IgD-negative memory B cell (primary cell): ENCODE measurements at places on chromosomes 4 and X. TPM values are rescaled to one million over a fixed set of nuclear protein-coding genes. Genes with fewer than 3 reads are reported as not detected.

The LONRF3 gene
- polyA plus RNA-seq = not detected

The NOX1 gene
- not detected for polyA plus RNA-seq

The CWH43 gene
- polyA plus RNA-seq = not detected

The C4orf51 gene
- not detected for polyA plus RNA-seq

The FAT4 gene
- polyA plus RNA-seq = not detected

The TMEM255A gene
- 0.33 TPM for polyA plus RNA-seq

The ATP7A gene
- polyA plus RNA-seq = 4.1 TPM

The ACOX3 gene
- 13.1 TPM for polyA plus RNA-seq

The SSX2 gene
- polyA plus RNA-seq = not detected

The TCEAL7 gene
- not detected for polyA plus RNA-seq

The GATB gene
- 15.8 TPM for polyA plus RNA-seq

The CNGA1 gene
- polyA plus RNA-seq = not detected

The RNF175 gene
- not detected for polyA plus RNA-seq

The PHEX gene
- 0.11 TPM for polyA plus RNA-seq

The ARX gene
- not detected for polyA plus RNA-seq

The DUX4 gene
- polyA plus RNA-seq = not detected

The TLL1 gene
- polyA plus RNA-seq = not detected

The GPRASP3 gene
- 0.68 TPM for polyA plus RNA-seq

The USP17L15 gene
- polyA plus RNA-seq = not detected

The PCSK1N gene
- polyA plus RNA-seq = 0.51 TPM

The USP17L18 gene
- not detected for polyA plus RNA-seq

The PNMA6A gene
- polyA plus RNA-seq = 0.14 TPM

The ZBTB49 gene
- 7.8 TPM for polyA plus RNA-seq

The TMEM35A gene
- polyA plus RNA-seq = not detected

The CXCL3 gene
- polyA plus RNA-seq = not detected

The PLXNB3 gene
- polyA plus RNA-seq = not detected

The MAP3K15 gene
- polyA plus RNA-seq = not detected

The IL2 gene
- polyA plus RNA-seq = not detected

The TMSB15B gene
- polyA plus RNA-seq = 13.8 TPM

The TAF1 gene
- 10.1 TPM for polyA plus RNA-seq

The PCYT1B gene
- polyA plus RNA-seq = 0.13 TPM

The CT83 gene
- polyA plus RNA-seq = not detected

The CTAG1A gene
- polyA plus RNA-seq = not detected

The SORCS2 gene
- polyA plus RNA-seq = not detected

The RS1 gene
- polyA plus RNA-seq = not detected

The BGN gene
- polyA plus RNA-seq = not detected

The MXD4 gene
- polyA plus RNA-seq = 31.1 TPM

The GPRASP1 gene
- polyA plus RNA-seq = 2.0 TPM

The ETDB gene
- polyA plus RNA-seq = not detected

The MAGEA9B gene
- 0.46 TPM for polyA plus RNA-seq

The NLGN3 gene
- polyA plus RNA-seq = 0.15 TPM

The CDKL2 gene
- not detected for polyA plus RNA-seq

The HSFX1 gene
- not detected for polyA plus RNA-seq

The ARHGAP10 gene
- polyA plus RNA-seq = 0.20 TPM

The HTRA3 gene
- not detected for polyA plus RNA-seq

The TLR8 gene
- 0.20 TPM for polyA plus RNA-seq

The RAB33A gene
- 11.3 TPM for polyA plus RNA-seq

The OPN1MW gene
- not detected for polyA plus RNA-seq

The HEPH gene
- not detected for polyA plus RNA-seq

The HOPX gene
- 84.2 TPM for polyA plus RNA-seq

The KCNE5 gene
- not detected for polyA plus RNA-seq

The PDCL2 gene
- polyA plus RNA-seq = not detected

The GPR50 gene
- not detected for polyA plus RNA-seq

The PF4V1 gene
- polyA plus RNA-seq = not detected

The ETDA gene
- polyA plus RNA-seq = not detected
